ENCODE measurements at places on chromosomes 16 and 17. TPM values are rescaled to one million over a fixed set of nuclear protein-coding genes. Genes with fewer than 3 reads are reported as not detected.

- no peak for DNase-seq
These were observed 86.6 kb downstream of the PRKCB start for GRCh38 chr16:23922406-23922805.

DNA sequence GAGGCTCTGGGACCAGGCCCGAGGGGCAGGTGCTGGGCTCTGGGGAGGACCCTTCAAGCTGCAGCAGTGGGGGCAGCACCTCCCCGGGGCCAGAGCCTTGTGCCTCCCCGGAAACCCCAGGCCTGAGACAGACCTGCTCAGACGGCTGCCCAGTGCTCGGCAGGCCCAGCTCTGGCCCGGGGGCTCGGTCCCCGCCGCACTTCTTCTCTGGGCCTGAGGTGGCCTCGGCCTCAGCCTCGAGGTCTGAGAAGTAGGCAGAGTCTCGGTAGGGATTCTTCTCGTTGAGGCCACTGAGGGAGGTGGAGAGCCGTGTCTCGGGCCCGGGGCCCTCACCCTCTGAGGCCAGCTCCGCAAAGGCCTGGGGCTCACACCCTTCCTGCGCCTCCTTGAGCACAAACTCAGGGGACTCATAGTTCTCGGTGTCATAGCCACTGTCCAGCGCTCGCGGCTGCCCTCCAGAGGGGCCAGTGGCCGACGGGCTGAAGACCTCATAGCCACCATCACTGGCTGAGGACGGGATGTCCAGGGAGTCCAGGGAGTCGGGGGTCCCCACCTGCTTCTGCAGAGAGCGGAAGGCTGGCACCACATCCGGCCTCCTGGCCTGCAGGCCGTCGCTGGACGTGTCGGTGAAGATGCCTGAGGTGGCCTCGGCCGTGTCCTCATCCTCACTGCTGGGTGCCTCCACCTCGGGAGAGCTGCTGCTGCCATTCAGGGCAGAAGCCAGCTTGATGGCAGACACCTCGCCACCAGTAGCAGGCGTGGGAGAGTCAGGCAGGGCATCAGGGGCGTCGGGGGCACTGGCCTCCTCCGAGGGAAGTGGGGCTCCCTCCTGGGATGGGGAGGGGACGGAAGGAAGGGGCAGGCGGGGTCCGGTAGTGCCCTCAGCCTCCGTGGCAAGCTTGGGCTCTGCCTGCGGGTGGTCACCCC lies 44.3 kb upstream of the PVALEF start:
- no peak for DNase-seq

DNA sequence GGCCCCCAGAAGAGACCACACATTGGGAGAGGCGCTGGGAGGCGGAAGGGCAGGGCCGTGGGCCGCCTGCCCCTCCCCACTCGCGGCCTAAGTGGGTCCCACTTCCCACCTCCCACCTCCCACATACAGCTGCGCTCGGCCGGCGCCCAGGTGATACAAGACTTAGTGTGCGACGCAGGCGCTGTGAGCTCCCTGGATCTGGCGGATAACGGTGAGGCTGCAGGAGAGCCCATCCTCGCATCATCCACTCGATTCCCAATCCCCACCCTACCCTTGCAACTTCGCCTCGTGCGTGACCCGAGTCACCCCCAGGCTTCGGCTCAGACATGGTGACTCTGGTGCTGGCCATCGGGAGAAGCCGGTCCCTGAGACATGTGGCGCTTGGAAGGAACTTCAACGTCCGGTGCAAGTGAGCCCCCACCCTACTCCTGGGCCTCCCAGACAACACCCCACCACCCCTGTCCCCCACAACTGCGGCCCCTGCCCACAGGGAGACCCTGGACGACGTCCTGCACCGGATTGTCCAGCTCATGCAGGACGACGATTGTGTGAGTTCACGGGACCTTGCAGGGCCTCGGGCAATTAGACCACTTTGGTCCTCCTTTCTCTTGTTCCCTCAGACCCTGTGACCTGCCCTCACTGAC lies 3.9 kb downstream of the CARMIL2 start:
- DNase-seq, result no peak

- DNase-seq, result peak; percentile 43
These were observed 304.4 kb downstream of the SEC14L1 start for GRCh38 chr17:77444984-77445759.

- no peak for DNase-seq
These were observed 68.8 kb upstream of the CREBBP start for GRCh38 chr16:3949287-3949686.

GRCh38 chr17:81648013-81648706 lies 8.2 kb downstream of the PDE6G start:
- no peak for DNase-seq

DNA sequence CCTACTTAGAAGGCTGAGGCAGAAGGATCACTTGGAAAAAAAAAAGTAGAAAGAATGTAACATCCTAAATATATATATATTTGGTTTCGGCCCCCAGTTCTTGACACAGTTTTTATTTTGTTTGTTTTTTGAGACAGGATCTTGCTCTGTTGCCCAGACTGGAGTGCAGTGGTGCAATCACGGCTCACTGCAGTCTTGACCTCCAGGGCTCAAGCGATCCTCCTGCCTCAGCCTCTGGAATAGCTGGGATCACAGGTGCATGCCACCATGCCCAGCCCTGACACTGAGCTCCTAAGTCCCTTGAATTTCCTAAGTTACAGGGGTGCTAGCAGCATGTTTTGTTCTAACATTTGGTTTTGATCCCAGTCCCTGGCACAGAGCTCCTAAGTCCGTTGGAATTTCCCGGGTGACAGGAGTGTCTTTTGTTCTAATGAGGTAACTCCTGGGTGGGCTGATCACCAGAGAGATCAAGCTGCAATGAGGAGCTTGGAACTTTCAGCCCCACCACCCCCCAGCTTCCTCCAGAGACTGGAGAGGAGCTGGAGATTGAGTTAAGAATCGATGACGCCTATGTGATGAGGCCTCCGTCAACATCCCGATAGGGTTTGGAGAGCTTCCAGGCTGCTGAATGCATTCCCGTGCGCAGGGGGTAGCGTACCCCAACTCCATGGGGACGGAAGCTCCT lies 20.0 kb downstream of the MXRA7 start:
- DNase-seq, result no peak

GRCh38 chr17:6523330-6523729 lies 33.0 kb downstream of the PITPNM3 start:
- no peak for DNase-seq

DNA sequence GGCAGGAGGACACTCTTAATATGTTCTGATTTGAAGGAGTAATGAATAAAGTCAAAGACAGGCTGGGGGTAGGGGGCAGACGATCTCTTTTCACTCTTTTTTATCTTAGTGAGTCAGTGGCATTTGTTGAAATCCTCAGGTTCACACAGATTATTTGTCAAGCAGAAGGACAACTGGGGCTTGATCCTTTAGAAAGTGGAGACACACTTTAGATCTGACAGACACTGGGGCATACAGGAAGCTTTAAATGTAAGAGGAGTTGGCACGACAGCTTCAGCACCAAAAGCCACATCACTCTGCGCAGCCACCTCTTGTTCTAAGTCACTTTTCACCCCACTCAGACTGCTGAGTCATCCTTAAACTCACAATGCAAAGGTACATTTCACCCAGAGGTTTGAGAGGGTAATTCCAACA lies 121.5 kb downstream of the STXBP4 start:
- DNase-seq, result no peak

GRCh38 chr16:49312389-49312985 lies 30.8 kb upstream of the CBLN1 start:
- DNase-seq, result no peak

DNA sequence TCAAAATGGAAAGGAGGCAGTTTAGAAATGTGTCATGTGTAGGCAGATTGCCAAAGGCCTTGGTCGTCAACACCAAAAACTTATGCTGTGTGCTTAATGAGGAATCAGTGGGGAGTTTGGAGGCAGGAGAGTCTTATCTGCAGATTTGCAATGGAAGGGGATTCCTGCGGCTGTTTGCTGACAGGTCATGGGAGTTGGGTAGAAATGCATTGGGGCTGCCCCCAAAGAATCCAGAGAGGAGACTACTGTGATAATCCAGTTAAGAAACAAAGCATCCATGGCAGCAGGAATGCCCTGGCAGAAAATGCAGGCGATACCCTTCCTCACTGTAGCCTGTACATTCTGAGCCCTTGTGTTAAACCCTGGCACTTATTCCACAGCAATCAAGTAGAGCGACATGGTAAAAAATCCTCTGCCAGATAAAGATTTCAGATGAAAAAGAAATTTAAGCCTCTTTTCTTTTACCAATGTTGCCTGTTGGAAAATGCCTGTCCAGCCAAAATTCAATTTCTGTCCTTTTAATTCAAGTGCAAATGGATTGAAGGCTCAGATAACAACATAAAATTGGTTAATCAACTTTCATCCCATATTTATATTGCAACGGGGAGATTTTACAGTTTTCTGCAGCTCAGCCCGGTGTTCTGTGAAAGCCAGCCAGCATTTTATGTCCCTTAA lies 491.0 kb upstream of the CDH5 start:
- DNase-seq, result no peak

GRCh38 chr16:57929250-57929649 lies 41.7 kb downstream of the CNGB1 start:
- DNase-seq, result no peak

- DNase-seq, result no peak
These were observed 27.8 kb downstream of the NUP88 start for GRCh38 chr17:5391678-5392077.

DNA sequence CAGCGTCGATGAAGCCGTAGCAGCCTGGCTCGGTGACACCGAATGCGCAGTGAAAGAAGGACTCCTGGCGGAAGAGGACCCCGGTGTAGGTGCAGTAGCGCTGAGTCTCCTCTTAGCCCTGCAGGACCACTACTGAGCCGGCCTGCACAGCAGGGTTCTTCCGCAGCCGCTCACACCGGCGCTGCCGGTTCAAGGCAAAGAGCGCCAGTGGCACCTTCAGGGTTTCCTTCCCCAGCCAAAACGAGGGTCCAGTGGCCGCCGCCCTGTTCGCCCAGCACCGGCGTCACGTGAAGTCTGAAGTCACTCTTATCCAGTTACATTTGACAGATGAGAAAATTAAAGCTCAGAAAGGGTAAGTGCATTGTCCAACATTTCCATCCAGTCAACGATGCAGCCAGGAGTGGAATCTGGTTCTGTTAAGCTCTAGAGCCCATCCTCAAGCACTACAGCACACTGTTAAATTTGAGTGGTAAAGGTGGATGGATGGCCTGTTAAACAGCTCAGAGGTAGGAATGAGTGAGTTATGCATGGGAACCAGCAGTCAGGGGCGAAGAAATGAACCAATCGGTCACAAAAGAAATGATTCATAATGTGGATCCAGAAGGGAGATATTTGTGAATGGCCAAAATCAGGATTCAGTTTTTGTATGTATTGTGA lies 50.2 kb upstream of the SMIM36 start:
- DNase-seq, result no peak

GRCh38 chr16:15690296-15690695 lies 40.3 kb downstream of the NDE1 start:
- DNase-seq, result peak; percentile 61

GRCh38 chr17:27290916-27291598 lies 2.9 kb upstream of the WSB1 start:
- DNase-seq, result no peak

DNA sequence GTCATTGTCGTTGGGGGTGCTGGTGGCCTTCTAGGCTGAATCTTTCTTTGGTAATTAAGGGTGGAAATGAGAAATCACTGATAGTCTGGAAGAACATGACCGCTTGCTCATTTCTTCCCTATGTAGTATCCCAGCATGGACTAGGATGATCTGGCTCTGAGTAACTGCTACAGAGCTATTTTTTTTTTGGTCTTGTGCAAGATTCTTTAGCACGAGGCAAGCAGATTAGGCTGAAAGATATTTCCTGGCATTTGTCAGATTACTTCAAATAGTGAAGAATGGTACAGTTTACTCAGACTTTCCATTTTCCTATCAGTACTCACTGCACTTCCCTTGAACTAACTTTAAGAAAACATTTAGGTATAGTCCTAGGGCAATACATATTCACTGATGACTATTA lies 89.0 kb downstream of the SYCE1L start:
- DNase-seq, result peak; percentile 41

- DNase-seq, result no peak
These were observed 174.9 kb downstream of the VPS53 start for GRCh38 chr17:539766-540165.

DNA sequence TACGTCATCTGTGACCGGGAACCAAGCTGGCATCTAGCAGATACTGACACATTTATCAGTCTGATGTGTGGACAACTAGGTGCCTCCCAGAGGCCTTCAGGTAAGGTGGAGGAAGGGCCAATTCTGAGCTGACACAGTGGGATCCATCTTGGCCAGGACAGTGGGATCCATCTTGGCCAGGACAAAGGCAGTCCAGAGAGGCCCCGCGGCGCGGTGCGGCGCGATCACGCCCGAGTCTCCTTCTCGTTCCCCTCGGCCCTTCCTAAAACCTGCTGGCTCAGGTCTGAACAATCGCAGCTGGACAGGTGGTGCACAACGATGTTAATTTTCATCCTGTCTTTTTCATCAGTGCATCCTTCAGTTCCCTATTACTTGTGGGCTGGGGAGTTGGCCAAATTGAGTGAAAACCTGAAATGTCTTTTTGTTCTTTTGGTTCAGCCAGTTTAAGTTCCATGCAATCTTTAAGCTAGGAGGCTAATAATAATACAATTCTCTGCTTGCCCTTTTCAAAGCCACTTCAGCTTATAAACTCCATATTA lies 486 bp upstream of the WSB1 start:
- no peak for DNase-seq

DNA sequence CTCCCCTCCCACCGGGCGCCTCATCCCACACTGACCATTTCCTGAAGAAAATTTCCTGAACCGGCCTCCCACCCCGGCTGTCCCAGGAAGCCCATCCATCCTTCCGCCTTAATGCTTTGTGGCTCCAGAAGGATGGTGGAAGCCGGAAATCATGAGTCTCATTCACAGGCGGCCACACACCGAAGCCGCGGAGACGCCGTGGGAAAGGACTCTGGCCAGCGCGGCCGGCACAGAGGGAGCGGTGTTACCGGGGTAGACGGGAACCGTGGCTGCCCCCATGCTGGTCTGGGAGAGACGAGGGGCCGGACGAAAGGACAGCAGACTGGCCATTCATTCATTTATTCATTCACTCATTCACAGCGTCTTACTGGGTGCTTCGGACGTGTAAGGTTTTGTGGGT lies 326.8 kb downstream of the SEC14L1 start:
- DNase-seq, result no peak

DNA sequence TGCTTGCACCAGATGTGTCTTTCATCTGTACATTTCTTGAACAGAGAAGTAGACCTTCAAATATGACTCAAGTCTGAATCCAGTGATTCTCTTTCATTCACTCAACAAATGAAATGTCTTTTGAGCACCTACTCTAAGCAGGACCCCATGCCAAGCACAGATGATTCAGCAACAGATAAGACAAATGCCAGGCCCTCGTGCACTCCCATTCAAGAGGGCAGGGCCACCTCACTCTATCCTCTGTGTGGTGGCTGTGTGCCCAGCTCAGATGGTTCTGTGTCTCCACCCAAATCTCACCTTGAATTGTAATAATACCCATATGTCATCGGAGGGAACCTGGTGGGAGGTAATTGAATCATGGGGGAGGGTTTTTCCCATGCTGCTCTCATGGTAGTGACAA lies 74.1 kb upstream of the NKD1 start:
- DNase-seq, result no peak

Gene CACNG3
- total RNA-seq, result not detected

Gene SRP68
- 103 TPM for total RNA-seq

Gene GAS2L2
- total RNA-seq, result not detected

Gene GP2
- total RNA-seq, result not detected

Gene SMIM36
- not detected for total RNA-seq

Gene CCL2
- total RNA-seq, result 66.7 TPM

Gene TBC1D3K
- 0.20 TPM for total RNA-seq

Gene FAM20A
- not detected for total RNA-seq

Gene SHISA9
- not detected for total RNA-seq

Gene RAMP2
- not detected for total RNA-seq

Gene GUCY2D
- not detected for total RNA-seq
